Cortex of kidney (tissue), 1 donor: ENCODE measurements at places on chromosomes 13 and 19.

- no peak for DNase-seq
These were observed 13.0 kb upstream of the KCNN1 start for GRCh38 chr19:17953869-17954268.

DNA sequence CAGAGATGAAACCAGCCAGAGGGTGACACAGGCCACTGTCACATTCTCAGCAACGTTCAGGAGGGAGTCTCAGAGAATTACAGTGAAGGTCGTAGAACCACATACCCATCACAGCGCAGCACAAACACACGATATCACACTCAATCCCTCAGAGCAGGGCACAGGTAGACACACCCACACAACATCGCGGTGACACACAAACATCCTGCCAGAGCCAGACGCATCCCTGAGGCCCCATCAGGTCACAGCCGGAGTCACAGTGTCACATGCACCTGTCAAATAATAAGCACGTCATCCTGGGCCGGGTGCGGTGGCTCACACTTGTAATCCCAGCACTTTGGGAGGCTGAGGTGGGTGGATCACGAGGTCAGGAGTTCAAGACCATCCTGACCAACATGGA, 17.5 kb downstream of the ELAVL3 start:
- DNase-seq, result no peak

DNA sequence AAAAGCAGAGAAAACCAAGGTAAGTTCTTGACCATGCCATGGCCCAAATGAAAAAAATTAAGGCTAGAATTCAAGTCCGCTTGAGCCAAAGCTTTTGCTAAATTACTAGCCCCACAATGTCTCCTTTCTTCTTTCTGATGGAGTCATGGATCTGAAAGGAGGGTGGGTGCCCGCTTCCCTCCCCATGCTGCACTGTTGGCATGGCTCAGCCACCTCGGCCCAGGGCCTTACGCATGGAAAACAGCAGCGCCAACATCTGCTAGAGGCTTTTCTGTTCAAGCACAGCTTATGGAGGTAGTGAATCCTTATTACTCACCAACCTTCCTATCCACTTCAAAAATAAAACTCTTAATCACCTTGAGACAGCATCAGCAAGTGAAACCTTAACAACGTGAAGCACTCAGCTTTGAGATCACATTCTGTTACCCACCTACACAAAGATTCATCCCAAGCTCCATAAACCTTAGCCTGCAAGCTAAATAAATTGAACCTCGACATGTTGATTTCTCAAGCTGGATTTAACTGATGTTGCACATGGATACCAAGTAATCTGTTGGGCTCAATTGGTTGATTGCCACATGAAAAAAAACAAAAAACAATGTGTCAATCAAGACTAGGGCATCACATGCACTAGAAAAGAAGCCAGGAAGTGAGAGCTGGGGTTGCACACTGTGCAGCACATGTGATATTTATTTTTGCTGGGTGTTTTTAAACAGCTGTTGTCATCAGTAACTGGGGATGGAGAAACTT, 43.4 kb downstream of the TPT1 start:
- no peak for DNase-seq

GRCh38 chr19:43818500-43818899, 8.6 kb upstream of the ZNF283 start:
- DNase-seq, result no peak
